Smooth muscle cell of the brain vasculature (primary cell): ENCODE measurements at places on chromosomes 6 and 20.

- no peak for DNase-seq
Measured at GRCh38 chr20:14860410-14860814, 523.0 kb upstream of the FLRT3 start.

GRCh38 chr20:63898882-63899558, 4.1 kb downstream of the DNAJC5 start:
- DNase-seq: no peak

DNA sequence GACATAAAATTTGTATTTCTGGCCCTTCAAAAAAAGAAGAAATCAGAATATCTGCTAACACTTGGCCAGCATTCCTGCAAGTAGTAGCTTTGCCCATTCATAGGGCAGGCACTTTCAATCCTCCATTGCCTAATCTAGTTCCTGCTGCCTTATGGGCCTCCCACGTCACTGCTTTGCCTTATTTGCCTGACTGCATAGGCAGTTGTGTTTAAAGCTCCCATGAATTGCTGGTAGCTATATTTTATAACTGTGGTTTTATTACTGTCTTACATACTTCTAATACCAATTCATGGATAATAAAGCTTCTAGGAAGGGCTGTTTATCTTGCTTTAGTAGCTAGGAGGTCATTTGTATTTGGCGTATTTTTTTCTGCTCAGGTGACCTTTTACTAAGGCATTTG, 7.7 kb upstream of the SLC35A1 start:
- DNase-seq: no peak

- no peak for DNase-seq
Measured at GRCh38 chr6:109291902-109292301, 90.4 kb downstream of the CD164 start.

DNA sequence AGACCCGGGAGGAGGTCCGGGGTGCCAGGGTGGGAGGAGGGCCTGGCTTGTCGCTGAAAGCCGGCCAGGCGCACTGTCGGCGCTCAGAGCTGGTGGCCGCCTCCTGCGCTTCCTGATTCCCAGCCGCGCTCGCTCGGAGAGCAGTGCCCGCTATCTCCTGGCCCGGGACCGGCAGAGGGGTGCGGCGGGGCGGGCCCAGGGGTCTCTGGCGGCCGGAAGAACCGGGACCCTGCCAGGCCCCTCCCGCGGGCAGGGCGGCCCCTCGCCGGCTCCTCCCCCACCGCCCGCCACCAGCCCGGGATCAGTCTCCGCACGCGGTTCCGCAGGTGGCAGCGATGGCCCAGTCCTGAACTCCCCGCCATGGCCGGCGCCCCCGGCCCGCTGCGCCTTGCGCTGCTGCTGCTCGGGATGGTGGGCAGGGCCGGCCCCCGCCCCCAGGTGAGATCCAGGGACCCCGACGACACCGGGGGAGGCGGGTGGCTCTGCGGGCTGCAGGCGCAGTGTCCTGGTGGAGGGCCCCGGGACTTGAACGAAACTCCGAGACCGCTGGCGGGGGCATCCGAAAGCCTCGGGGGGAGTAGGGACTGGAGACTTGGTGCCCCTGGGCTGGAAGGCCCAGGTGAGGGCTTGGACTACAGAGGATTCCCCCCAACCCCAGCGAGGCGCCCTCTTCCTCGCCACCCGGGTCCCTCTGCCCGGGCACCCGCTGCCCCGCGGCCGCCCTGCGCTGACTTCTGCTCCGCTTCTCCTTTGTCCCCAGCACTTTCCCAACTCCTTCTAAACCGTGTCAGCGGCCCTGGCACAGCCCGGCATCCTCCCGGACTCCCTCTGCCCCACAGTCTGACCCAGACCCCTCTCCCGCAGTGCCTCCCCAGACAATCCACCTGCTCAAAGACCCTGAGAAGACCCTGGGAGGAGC, at the start of gene GLP1R:
TSS of gene GLP1R (plus strand) at position 301 of the 919 bp plus-strand sequence. CDS start at position 361, 60 bp downstream.
- DNase-seq: no peak

- no peak for DNase-seq
Measured at GRCh38 chr6:44779130-44779826, 391.8 kb downstream of the CDC5L start.

GRCh38 chr6:115901896-115902295, 158.8 kb downstream of the FRK start:
- DNase-seq: no peak

GRCh38 chr6:7252390-7252789, 60.6 kb downstream of the SSR1 start:
- DNase-seq: no peak

DNA sequence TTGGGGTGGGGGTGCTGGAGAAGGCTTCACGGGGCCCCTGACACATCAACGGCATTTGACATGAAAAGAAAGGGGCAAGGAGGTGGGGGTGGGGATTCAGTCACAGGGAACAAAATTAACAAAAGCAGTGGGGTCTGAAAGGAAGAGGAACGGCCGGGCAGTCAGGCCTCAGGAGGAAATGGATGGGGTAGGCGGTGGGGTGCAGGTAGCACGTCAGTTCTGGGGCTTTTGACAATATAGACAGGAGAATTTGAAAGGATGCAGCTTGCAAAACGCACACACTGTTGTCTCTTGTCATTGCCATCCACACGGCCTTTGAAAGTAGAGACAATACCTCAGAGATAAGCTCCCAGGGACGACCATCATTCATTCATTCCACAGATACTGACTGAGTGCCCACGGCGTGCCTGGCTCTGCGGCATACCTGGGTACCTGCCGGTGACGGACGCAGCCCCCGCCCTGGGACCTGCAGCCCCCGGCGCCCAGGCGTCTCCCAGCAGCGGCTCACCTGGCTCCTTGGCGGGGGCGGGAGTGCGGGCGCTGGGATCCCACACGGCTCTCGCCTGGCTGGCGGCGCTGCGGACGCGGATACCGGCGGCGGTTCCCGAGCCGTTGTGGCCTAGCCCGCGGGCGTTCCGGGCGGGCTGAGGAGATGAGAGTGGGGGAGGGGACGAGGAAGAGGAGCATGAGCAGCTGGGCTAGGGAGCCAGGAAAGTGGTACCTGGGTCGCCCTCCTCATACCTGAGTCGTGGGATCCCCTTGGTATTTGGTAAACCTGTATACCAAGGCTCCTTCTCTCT, at the start of gene SLC26A8:
TSS of gene SLC26A8 (minus strand) at position 646 of the 800 bp plus-strand sequence. CDS start 4,934 bp downstream, outside the sequence.
- no peak for DNase-seq

DNA sequence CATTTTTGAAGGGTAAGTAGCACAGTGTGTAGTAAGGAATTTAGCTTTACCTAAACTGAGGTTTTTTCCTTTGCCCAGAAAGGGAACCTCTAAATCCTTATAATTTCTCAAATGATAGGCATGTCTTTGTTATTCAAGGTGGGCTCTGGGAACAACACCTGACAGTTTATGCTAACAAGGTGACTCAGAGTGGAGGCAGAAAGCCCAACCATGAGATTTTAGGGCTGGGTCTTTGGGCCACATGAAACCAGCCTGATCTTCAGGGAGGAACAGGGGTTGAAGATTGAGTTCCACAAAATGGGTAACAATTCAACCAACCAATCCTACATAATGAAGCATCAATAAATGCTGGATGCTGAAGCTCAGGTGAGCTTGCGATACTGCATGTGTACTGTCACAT, 46.6 kb downstream of the PRSS35 start:
- DNase-seq: no peak

DNA sequence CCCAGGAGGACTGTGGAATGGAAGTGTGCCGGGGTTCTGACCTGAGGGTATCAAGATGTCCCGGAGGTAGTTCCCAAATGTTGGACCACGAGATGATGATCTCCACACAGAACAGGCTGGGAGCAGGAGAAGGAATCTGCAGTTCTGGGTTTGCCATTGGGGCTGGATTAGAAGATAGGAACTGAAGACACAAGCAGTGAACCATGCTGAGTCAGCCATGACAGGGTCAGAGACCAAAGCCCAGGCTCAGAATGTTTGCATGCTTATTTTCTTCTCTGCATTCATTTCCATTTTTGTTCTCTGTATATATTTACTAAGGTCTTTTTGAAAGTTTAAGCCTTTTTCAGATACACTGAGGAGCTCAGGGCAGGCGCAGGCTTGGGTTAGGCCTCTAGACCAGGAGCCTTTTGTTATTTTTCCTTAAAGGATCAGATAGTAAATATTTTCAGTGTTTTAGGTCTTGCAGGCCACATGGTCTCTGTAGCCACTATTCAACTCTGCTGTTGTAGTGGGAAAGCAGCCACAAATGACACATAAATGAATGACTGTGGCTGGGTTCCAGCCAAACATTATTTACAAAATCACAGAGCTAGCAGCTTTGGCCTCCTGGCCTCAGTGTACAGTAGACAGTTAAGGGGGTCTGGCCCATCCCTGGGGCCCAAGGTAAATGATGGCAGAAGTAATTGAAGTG, 28.5 kb downstream of the SLC35D3 start:
- DNase-seq: no peak

- no peak for DNase-seq
Measured at GRCh38 chr6:29916741-29917140, 25.6 kb upstream of the HLA-A start.

DNA sequence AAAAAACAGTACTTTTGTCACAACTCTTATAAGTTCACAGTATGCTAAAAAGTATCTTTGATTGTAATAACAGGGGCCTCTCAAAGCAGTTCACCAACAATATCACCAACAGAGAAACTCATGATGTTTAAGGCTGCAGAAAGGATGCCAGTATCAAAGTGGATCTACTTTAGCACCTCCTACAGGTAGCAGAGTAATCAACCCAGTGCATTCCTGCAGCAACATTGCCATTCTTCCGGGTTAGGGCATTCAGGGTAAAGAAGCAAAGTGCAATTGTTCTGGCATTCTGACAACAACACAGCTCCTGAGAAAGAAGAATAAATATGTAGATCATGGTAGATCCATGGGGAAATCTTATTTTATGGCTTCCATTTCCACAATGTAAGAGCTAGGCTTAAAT, 7.6 kb upstream of the SLC17A4 start:
- no peak for DNase-seq
